ENCODE measurements at places on chromosomes 1 and 21. TPM values are rescaled to one million over a fixed set of nuclear protein-coding genes. Genes with fewer than 3 reads are reported as not detected.

ANKRD65 gene
- 1.8 TPM for total RNA-seq

S100B gene
- total RNA-seq: 0.80 TPM

LRRC71 gene
- total RNA-seq: not detected

FGGY gene
- 35.9 TPM for total RNA-seq

TMEM82 gene
- total RNA-seq: not detected

LAMC1 gene
- total RNA-seq: 129 TPM

FAM151A gene
- not detected for total RNA-seq

CYP4A22 gene
- 0.32 TPM for total RNA-seq

SF3B4 gene
- 17.4 TPM for total RNA-seq

TAS1R3 gene
- not detected for total RNA-seq

EXO5 gene
- total RNA-seq: 0.95 TPM

CADM3 gene
- total RNA-seq: 1.2 TPM

ADGRL4 gene
- 13.6 TPM for total RNA-seq

OLFM3 gene
- not detected for total RNA-seq

ZCCHC17 gene
- 16.3 TPM for total RNA-seq

OLIG2 gene
- total RNA-seq: not detected

ESPN gene
- total RNA-seq: not detected

Measured in gastrocnemius medialis (tissue), 4 donors.